HFFc6 (cell line): ENCODE measurements at places on chromosomes 5 and 9. TPM values are rescaled to one million over a fixed set of nuclear protein-coding genes. Genes with fewer than 3 reads are reported as not detected.

DNA sequence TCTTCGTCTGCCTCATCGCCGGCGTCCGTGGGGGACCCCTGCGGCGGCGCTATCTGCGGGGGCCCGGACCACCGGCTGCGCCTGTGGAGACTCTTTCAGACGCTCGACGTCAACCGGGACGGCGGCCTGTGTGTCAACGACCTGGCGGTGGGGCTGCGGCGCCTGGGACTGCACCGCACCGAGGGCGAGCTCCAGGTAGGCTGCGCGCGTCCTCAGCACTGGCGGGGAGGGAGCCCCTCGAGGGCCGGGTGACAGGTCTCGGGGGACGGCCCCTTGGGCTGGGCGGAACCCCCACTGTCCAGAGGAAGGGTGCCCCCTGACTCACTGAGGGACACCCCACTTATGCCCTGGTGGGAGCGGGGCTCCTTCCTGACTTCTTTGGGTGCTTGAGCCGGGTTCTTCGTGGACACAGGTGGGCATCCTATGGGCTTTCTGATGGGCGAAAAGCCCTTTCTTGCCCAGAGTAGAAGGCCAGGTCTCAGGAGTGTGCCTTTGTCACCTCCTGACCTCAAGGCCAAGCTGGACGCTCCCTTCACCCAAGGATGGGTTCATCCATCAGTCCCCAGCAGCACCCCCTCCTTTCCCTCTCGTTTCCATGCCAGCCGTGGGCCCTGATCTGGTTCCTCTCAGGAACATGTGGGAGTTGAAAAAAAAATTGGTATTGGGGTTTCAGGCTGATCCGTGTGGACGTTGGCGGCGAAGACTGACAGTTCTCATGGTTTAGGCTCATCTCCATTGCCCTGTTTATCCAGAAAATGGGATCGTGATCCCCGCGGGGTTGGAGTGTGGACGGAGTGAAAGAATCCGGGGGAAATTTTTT lies 564 bp downstream of the SLC25A25 start:
- DNase-seq = no peak

GRCh38 chr5:172943283-172943841 lies 15.9 kb upstream of the RPL26L1 start:
- DNase-seq = peak; percentile 92

- no peak for DNase-seq
These were observed 35.1 kb downstream of the SPTAN1 start for GRCh38 chr9:128587453-128587852.

DNA sequence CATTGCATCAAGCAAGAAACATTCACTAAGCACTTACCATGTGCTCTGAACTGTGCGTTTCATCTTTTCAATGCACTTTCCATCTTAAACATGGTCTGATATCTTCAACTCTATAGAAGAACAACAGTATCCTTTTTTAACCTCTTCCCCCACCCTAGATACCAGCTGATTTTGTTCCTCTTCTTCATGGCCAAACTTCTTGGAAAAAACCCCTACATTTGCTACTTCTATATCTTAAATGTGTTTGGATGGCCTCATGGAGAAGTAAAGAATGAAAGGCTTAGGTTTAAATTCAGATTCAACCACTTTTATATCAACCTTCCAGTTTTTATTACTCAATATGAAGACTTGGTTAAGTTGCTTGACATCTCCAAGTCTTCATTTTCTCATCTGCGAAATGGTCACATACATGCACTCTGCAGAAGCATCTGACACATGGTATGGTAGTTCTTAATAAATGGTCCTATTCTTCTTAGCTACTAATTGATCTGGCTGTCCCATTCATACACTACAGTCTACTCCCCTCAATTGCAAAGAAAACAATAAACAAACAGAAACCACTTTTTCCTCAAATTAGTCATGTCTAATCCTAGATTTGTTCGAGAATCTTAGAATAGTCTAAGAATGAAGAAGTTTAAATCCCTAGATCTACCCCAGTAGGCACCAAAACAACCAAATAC lies 59.4 kb downstream of the FYB1 start:
- DNase-seq = no peak

- DNase-seq = no peak
These were observed 299.2 kb downstream of the EDIL3 start for GRCh38 chr5:84085387-84086041.

DNA sequence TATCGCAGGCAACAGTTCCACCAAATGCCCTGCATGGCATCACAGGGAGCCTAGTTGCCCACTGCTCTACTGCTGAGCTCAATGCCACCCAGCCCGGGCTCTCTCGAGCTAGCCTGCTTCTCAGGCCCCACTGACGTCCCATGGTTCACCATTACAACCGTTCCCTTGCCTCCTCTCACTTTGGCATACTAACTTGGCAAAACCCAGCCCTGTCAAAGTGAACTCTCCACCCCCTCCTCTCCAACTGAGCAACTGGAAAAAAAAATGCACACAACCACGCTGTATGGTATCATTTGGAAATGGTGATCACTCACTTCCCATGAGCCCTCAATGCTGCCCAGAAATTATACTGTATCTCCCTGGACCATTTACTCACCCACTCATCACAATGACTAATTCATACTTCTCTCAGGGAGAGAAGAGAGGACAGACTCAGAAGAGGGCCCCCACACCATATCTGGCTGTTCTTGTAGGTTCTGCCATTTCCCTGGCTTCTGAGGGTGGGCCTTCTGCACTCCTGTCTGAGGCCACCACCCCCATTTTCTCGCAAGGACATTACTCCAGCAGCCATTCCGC lies 51.4 kb upstream of the RARS1 start:
- DNase-seq = peak; percentile 18

DNA sequence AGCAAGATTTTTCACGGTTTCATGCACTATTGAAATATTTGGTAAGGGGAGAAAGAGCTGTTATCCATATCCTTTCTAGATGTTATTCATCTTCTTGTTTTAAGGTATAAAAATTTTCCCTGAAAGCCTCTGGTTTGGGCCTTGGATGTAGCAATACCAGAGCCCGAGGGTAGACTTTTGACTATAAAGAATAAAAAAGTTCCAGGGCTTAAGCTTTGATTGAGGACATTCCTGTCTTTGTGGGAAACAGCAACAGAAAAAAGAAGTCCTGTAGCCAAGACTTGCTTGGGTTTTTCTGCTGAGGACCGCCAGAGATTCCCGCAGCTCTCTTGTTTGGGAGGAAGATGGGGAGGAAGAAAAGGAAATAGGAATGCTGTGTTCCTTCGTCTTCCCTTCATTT lies 440.0 kb upstream of the WWC1 start:
- no peak for DNase-seq

- DNase-seq = no peak
These were observed 1026.9 kb downstream of the PTPRD start for GRCh38 chr9:9585920-9586319.

DNA sequence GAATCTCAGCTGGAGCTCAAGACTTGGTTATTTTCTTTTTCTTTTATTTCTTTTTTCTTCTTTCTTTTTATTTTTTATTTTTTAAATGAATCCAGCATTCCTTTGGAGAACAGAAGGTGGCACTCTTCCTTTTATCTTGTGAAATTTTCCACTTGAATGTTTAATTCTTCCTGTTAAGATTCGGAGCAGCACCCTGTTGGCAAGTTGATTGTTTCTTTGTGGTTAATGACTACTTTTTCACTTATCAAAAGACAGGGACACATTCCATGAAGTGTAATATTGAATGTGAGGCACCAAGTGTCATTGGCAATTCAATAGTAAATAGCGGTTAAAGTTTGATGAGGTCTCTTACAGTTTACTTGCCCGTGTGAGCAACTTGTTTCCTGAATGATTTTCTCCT lies 240.5 kb upstream of the CHD1 start:
- no peak for DNase-seq

DNA sequence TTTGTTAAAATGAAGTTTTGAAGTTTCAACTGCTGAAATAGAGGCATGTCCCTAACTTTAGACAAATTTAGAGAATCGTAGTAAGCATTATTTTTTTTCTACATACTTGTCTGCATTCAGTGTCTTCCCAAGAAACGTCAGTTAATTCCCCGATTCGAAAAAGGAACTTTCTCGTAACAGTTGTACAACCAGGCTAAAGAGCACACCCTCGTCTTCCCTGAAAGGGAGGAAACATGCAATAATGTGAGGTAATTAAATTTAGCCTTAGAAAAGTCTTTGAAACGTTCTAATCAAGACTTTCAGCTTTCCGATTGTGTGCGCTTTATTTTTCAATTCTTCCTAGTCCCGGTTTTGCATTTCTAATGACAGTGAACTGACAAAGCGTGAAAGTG lies 374 bp upstream of the SLC1A3 start:
- no peak for DNase-seq

DNA sequence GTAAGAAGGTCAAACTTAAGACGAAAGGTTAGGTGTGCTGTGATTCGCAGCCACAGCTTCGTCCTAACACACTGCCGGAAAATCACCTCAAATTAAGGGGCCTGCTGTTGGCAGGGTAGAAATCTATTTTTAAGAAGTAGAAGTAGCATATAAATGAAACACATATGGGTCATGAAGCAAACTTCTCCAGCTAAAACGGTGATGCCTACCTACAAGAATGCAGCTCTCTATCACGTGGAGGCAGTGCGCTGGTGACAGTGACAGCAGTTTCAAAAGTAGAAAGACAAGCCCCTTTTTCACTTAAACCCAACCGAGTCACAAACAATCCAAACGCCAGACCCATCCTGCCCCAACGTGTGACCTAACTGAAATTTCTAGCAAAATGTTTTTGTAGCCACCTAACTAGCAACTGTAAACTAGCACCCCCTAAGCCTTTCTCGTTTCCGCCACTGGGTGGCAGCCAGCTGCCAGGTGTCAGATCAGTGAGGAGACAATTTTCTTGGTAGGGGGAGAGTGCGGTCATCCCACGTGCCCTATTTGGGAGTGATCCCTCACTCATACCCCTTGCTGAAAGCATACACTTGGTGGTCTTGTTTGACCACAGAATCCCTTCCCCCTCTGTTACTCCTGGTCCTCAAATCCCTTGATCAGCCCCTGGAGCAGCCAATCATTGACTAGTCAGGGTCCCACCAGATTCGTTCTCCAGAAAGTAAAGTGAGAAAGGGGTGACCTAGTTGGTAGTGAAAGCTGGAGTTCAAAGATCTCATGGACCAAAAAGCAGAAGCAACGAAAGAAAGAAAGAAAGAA lies 71.8 kb upstream of the MAMDC2 start:
- DNase-seq = peak; percentile 61

DNA sequence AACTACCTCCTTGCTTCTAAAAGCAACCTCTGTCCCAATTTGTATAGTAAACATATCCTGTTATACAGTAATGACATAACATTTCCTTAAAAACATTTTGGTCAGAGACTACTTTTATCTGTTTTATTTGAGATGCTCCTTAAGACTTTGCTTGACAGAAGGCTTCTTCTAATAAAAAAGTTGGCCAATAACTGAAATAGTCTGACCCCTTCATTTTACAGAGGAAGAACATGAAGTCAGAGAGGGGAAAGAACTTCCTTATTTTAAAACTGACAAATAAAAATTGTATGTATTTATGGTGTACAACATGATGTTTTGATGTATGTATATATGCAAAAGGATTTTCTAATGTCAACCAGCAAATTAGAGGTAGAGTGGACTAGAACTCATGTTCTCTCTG lies 35.8 kb upstream of the SPARC start:
- no peak for DNase-seq

DNA sequence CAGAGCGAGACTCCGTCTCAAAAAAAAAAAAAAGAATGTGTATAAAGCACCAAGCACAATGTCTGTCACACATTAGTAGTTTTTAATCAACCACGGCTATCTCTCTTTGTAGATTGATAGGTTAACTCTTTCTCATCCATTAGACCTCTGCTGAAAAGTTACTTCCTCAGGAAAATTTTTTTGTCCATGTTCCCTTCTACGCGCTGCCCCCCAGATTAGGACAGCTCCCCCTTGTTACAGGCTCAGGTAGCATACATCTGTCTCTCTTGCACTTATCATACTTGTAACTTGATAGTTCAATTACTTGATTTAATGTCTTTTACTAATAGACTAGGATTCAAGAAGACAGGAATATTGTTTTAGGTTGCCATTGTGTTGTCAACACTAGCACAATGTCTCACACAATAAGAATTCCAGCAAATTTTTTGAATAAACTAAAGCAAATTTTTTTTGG lies 1.5 kb downstream of the SPDL1 start:
- DNase-seq = no peak

DNA sequence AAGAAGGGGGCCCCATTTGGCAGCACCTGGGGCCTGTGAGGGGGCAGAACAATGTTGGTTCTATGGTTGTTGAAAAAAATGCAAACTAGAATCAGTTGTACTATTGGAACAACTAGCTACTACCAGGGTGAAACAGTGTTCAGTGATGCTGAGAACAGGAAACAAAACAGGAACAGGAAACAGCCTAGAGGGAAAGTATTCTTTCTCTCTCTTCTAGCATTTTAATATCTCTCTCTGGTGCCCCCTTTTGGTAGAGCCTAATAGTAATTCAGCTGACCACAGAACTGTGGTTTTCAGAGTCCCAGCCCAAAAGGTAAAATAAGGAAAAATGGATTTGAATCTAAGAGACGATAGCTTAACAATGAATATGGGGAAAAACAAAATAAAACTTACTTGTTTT lies 138.0 kb upstream of the KCNN2 start:
- no peak for DNase-seq

DNA sequence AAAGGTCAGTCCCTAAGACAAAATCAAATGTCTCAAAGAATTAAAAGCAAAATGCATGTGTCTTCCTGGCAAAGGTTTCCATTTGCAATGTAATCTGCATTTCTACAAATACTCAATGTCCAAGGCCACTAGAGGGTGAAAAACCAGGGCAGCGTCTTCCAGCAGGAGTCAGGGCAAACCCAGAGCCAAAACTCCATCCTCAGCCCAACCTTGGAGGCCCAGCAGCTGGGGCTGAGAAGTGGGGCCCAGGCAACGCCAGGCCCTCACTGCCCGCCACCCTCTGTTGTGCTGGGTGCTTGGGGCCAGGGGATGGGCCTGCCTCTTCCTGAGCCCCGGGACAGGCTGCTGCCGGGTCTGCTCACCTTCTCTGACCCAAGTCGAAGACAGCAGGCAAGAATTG lies 200.1 kb downstream of the PAX5 start:
- DNase-seq = no peak

DNA sequence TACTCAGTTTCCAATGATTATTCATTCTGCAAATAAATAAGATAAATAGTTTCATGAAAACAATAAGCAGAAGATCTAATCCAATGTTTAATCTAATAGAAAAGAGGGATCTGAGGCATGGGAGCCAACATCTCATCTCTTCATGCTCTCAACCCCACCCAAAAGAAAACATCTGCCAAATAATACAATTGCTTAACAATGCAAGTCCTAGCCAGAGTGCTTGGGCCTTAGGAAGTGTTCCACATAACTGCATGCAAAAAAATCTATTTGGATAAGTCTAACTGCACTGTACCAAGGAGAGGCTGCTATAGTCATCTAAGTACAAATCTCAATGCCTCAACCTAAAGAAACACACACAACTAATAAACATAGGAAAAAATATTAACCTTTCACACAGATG lies 606.0 kb downstream of the CDH9 start:
- DNase-seq = no peak

- DNase-seq = no peak
These were observed 139.0 kb upstream of the ITGA1 start for GRCh38 chr5:52648726-52649125.

The PHYHD1 gene
- 6.1 to 13.9 TPM (median 6.2 TPM) in 3 replicates for total RNA-seq

The CLPTM1L gene
- 119 and 145 TPM in 2 replicates for total RNA-seq

The PLAC8L1 gene
- total RNA-seq = 0.46 TPM in 1 of 3 replicates, not detected in the others

The CDH10 gene
- 0.20 to 0.42 TPM (median 0.36 TPM) in 3 replicates for total RNA-seq

The NPR2 gene
- 44.7 to 45.7 TPM (median 45.2 TPM) in 3 replicates for total RNA-seq
